ENCODE measurements at places on chromosomes 16 and 17.
A peak's percentile ranks its signal among the peaks of the same experiment; 100 is the strongest.

- DNase-seq = no peak
These were observed 31.3 kb downstream of the ASIC2 start for GRCh38 chr17:33261820-33262219.

GRCh38 chr17:28855336-28855679, 492 bp downstream of the ERAL1 start:
- DNase-seq = no peak

- no peak for DNase-seq
These were observed 192.4 kb upstream of the HSBP1 start for GRCh38 chr16:83615141-83615952.

- no peak for DNase-seq
These were observed 6.7 kb downstream of the TOM1L1 start for GRCh38 chr17:54907376-54907775.

GRCh38 chr16:66706506-66706880, 9.9 kb upstream of the CMTM4 start:
- DNase-seq = no peak

GRCh38 chr16:55390630-55391237, 66.7 kb downstream of the IRX6 start:
- DNase-seq = no peak

DNA sequence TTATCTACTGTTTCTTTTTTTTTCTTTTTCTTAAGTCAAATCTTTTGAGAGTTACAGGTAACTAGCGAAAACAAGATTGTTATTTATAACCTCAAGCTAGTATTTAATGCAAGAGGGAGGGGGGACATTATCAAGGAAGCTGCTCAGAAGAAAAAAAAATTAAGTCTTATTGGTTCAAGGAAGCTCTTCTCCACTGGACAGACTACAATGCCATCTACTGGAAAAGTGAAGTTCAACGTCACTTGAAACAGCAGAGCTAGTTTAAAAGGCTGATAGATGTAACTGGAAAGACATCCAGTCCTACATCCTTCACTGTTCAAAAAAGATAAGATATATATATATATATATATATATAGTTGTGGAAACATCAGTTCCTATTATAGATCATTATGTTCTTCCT, 418.0 kb upstream of the PSMD7 start:
- DNase-seq = no peak

GRCh38 chr16:83878838-83879237, 20.1 kb upstream of the MLYCD start:
- peak; percentile 38 for DNase-seq

All from 8988T (cell line).